ENCODE measurements at places on chromosomes 11 and 22. TPM values are rescaled to one million over a fixed set of nuclear protein-coding genes. Genes with fewer than 3 reads are reported as not detected.

RAC2 gene
- 1.3 TPM for total RNA-seq

KCNJ1 gene
- total RNA-seq, result not detected

TSGA10IP gene
- not detected for total RNA-seq

GAL3ST1 gene
- total RNA-seq, result 2.7 TPM

SLC5A4 gene
- total RNA-seq, result 0.82 TPM

MYRF gene
- total RNA-seq, result 20.1 TPM

SYCE3 gene
- not detected for total RNA-seq

RIN1 gene
- 3.0 TPM for total RNA-seq

PARVA gene
- total RNA-seq, result 35.6 TPM

Data from camera-type eye (tissue), 1 donor.